Head of caudate nucleus (tissue), 42 donors: ENCODE measurements at places on chromosomes 6 and 20.

DNA sequence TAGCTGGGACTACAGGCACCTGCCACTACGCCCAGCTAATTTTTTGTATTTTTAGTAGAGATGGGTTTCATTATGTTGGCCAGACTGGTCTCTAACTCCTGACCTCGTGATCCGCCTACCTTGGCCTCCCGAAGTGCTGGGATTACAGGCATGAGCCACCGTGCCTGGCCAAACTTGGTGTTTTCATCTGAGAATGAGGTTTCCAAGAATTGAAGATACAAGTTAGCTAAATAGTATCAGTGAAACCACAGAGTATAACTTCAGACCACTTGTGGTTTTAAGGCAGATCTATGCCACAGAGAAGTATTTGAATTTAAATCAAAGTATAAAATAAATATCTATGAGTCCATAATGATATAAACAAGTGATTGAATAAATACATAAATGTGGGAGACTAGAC lies 70.1 kb downstream of the SLC16A10 start:
- DNase-seq, result no peak

DNA sequence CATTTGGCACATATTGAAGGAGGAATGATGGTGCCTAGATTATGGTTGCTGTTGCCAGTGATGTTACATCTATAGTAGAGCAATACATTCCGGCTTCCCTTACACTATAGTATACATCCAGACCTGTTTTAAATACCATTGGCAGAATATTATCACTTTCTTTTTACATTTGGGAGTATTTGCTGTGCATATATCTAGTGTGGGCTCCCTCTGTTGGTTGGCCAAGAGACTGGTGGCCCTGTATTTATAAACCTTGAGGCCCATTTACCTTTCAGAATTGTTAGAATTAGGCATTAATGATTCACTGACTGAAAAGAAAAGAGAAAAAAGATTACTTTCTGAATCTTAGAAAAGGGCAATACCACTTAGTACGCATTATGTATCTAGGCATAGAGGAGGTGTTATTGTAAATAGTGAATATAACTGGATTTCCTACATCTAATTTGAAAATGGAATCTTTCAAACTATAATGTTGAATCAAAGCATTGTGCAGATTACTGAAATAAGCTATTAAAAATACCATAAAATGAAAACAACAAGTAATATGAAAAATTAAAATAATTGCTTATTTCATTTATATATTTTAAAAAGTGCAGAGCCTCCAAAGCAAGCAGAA lies 628.8 kb upstream of the MAN1A1 start:
- DNase-seq, result no peak

GRCh38 chr6:10481101-10481500 lies 40.0 kb upstream of the GCNT2 start:
- no peak for DNase-seq

- DNase-seq, result no peak
These were observed 140.3 kb upstream of the LAMP5 start for GRCh38 chr20:9374072-9374471.

GRCh38 chr6:142684371-142684770 lies 260.6 kb downstream of the HIVEP2 start:
- no peak for DNase-seq

DNA sequence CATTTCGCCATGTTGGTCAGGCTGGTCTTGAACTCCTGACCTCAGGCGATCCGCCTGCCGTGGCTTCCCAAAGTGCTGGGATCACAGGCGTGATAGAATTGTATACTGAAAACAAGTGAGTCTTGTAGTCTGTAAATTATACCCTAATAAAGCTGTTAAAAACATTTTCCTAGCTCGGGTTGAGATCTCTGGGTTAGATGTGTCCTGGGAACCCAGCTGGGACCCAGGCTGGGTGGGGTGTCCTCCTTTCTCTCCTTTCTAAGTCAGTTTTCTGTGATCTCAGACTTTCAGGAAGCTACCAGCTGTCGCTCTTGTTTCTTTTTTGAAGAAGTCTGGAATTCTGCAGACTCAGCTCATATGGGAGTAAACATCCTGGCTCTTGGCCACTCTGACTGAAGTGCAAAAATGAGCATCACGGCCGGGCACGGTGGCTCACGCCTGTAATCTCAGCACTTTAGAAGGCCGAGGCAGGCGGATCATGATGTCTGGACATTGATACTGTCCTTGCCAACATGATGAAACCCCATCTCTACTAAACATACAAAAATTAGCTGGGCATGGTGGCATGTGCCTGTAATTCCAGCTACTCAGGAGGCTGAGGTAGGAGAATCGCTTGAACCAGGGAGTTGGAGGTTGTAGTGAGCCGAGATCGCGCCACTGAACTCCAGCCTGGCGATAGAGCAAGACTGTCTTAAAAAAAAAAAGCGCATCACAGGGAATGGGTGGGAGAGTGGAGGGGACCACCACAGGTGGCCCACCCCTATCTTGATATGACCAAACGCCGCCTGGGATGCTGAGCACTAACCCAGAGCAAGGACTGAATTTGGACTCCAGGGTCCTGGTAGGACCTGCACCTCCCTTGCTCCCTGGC lies 9.9 kb upstream of the PCIF1 start:
- no peak for DNase-seq

DNA sequence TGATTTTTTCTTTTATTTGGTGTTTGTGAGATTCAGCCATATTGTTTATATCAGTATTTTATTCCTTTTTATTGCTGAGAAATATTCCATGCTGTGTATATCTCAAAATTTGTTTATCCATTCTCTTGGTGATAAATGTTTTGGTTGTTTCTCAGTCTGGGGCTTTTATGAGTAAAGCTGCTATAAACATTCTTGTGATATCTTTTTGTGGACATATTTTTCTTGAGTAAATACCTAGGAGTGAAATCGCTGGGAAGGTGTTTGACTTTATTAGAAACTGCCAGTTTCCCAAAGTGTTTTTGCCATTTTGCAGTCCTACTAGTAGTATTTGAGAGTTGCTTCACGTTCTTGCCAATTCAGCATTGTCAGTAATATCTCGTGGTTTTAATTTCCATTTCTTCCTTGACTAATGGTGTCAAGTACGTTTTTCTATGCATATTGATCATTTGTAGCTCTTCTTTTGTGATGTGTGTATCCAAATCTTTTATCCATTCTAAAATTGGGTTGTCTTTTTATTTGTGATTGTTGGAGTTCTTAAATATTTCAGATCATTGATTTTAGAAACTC lies 31.1 kb upstream of the DYNLRB1 start:
- DNase-seq, result no peak

- no peak for DNase-seq
These were observed 178.7 kb downstream of the BMP7 start for GRCh38 chr20:57087705-57088104.

- DNase-seq, result no peak
These were observed 45.6 kb upstream of the RAB23 start for GRCh38 chr6:57267586-57268293.

DNA sequence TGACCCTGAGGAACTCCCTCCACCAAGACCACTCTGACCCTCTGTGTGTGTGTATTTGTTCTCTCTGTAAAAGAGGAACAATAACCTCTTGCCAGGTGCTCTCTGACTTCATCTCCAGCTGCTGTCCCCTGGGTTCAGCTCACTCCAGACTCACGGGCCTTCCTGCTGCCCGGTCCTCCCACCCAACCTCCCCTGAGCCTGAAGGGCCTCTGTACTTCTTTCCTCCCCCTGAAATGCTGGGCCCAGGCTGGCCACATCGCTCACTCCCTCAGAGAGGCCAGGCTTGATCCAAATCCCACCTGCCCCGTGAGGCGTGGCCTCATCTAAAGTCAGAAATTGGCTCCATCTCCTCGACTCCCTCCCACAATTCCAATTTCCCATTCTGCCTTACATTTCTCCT lies 202.4 kb downstream of the PRKN start:
- DNase-seq, result no peak

DNA sequence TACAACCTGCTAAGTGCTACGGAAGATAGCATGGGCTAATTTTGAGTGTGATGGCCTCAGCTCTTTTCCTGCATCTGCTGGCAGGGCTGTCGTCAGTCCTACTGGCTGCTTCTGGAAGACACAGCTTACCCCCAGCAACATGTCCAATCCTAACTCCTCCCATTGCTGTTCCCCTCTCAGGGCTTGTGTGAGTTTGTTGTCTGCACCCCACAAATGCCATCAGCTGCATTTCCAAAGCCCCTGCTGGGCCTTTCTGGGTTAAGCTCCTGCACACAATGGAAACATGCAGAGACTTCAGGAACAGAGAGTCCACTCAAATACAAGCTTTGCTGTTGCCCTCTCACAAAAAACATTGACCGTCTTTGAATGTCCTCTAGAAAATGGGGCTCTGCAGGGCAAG lies 84.7 kb downstream of the RNF182 start:
- DNase-seq, result no peak

- peak; percentile 96 for DNase-seq
These were observed at the start of gene ATP5F1E for GRCh38 chr20:59032023-59032712. TSS of gene ATP5F1E (minus strand) at chr20:59032335. CDS start at chr20:59032251, 84 bp downstream.

DNA sequence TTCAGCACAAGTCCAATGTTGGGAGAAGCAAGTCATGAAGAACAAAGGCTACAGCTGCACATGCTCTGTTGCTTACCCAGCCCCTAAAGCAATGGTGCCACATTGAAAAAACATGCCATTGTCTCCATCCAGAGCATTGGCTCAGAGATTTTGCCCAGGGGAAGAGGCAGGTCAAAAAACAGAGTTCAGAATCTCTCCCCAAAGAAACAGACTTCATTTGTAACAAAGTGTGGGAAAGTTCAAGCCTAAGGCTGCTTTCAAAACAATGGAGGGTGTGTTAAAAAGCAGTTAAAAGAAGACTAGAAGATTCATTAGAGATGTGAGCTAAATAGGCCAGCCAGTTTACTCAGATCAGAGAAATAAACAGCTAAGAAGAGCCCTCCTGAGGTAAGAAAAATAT lies 63.6 kb downstream of the DZANK1 start:
- DNase-seq, result no peak

DNA sequence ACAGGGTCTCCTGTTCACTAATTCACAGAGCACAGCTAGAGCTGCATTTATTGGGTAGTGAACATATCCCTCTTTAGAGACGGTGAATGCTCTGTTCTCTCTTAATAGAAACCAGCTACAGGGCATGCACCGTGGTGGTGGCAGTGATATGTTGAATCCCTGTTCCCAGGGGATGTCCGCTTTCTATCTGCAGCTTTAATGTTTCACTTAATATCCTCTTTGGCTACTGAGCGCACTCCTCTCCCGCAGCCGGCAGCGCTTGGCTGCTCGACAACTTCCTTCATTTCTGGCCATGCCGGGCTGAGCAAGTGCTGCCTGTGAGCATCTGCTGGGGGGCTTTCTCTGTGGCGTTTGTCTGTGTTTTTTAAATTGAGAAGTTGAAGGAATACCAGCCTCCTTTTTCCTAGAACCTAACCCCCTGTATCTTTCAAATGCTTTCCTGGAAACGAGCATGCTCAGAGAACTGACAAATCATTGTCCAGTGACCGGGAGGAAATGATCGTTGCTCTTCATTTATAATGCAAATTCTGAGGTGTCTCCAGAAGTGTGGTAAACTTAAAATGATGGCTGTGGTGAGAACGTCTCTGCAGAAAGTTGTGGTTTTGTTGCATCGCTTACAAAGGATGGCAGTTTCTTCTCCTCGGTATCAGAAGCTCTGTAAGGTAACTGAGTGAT lies 297.9 kb downstream of the UTRN start:
- peak; percentile 48 for DNase-seq

DNA sequence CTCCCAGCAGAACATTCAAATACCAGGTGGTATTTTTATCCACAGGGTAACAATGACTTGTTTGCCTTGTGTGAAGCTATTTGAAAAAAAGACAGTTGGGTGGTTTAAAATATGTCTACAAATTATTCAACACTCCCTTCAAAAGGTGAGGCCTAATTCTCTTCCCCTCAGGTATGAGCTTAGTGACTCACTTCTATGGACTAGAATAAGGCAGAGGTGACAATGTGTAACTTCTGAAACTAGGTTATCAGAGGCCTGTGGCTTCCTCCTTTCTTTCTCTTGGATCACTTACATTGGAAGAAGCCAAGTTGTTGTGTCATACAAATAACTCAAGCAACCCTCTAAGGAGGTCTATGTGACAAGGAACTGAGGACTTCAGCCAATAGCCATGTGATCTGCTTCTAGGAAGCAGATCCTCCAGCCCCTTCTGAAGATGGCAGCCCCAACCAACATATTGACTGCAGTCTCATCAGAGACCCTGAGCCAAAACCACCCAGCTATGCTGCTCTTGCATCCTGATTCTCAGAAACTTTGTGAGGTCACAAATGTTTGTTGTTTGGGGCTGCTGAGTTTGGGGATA lies 102.6 kb downstream of the SNAP25 start:
- DNase-seq, result no peak

- no peak for DNase-seq
These were observed 272.4 kb upstream of the MARCKS start for GRCh38 chr6:113584767-113585166.

GRCh38 chr6:43426928-43427405 lies 374 bp upstream of the ABCC10 start:
- DNase-seq, result no peak

DNA sequence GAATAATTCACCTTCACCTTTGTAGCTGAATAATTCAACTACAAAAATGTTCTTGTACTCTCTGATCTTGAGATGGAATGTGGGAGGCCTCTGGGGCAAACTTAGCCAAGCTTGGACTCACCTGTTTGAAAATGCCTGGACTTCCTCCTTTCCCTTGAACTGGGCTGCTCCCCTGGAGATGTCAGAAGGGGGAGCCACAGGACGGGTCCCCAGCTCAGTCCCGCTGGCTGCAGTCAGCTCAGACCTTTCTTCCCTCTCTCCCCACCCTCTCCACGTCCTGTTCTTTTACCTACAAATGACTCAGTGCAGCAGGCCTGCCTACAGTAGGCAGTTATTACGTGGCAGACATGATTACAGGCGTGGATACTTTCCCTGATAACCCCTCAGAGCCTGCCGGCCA lies 131.5 kb upstream of the RALGAPA2 start:
- peak; percentile 54 for DNase-seq

DNA sequence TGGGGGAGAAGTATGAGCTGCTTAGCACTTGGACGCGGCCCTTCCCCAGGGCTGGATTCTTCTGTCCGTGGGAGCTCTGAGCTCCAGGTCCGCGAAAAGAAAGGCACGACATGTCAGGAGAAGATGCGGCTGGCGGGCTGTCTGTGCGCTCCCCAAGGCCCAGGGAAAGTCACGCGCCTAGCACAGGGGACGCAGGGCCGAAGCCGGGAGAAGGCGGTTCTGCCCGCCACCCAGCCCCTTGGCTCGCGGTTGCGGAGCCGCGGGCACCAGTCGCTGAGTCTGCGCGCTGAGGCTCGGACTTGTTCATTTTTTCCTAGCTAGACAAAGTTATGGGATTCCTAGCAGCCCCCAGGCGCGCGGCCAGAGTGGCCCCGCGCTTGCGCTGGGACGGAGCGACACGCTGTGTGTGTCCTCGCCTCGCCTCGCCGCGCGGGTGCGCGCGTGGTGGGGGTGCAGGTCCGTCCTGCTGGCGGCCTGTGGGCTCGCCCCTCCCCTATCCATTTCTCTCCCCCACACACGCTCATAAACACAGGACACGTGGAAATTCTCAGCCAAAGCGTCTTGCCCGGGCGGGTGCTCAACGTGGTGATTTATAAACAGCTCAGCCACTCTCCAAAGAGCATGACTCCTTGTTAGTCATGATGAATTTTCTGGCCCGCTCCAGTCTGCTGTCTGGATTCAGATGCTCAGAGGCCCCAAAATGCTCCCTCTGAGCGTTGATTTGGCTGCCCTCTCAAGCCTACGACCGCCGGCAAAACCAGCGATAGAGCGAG lies 1.9 kb upstream of the POU3F2 start:
- DNase-seq, result peak; percentile 90
